ENCODE measurements at places on chromosomes 4 and X.

- no peak for DNase-seq
These were observed 191.7 kb upstream of the CPEB2 start for GRCh38 chr4:14810568-14810967.

GRCh38 chr4:124941267-124941666 is 228.7 kb upstream of the ANKRD50 start:
- no peak for DNase-seq

DNA sequence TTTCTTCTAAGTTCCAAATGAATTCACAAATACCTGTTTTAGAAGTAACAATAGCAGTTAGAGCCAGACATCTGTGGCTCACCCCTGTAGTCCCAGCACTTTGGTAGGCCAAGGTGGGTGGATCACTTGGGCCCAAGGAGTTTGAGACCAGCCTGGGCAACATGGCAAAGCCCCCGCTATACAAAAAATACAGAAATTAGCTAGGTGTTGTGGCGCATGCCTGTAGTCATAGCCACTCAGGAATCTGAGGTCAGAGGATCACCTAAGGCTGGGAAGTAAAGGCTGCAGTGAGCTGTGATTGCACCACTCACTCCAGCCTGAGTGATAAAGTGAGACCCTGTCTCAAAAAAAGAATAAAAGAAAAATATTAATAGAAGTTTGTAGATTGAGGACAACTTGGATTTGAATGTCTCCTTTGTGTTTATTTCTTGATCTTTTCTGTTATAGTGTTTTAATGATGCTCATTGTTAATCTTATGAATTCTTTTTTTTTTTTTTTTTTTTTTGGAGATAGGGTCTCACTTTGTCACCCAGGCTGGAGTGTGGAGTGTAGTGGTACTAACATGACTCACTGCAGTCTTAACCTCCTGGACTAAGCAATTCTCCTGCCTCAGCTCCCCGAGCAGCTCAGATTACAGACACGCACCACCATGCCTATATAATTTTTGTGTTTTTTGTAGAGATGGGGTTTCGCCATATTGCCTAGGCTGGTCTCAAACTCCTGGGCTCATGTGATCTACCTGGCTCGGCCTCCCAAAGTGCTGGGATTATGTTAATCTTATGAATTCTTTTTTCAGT is 30.7 kb upstream of the RAPGEF2 start:
- DNase-seq: no peak

- DNase-seq: peak; percentile 2
These were observed 672 bp downstream of the TCEAL3 start for GRCh38 chrX:103608306-103608963.

GRCh38 chrX:72125331-72126047 is 6.2 kb downstream of the RTL5 start:
- no peak for DNase-seq

- DNase-seq: no peak
These were observed 53.4 kb downstream of the HNRNPD start for GRCh38 chr4:82320351-82320750.

GRCh38 chr4:38322714-38323113 is 341.3 kb upstream of the KLF3 start:
- DNase-seq: no peak
